Kidney tubule cell (primary cell): ENCODE measurements at places on chromosomes 2 and 18.

- no peak for DNase-seq
These were observed 5.1 kb downstream of the NEUROD1 start for GRCh38 chr2:181675254-181675653.

DNA sequence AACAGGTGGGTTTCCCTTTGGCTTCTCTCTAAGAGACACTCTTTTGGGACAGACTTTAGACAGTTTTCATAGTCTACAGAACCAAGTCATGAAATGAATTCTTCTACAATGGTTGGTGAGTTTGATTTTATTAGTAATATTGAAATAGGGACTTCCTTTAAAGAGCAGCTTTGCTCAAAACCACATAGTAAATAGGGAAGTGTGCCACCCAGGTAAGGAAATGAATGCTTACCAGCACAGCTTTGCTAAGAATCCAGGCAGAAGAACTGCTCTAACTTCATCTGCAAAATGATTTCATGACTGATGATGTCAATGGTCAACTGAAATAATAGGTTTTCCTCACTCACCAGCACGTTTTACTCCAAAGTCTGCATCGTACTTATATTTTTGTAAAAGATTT lies 89.2 kb downstream of the NYAP2 start:
- DNase-seq = peak; percentile 6

DNA sequence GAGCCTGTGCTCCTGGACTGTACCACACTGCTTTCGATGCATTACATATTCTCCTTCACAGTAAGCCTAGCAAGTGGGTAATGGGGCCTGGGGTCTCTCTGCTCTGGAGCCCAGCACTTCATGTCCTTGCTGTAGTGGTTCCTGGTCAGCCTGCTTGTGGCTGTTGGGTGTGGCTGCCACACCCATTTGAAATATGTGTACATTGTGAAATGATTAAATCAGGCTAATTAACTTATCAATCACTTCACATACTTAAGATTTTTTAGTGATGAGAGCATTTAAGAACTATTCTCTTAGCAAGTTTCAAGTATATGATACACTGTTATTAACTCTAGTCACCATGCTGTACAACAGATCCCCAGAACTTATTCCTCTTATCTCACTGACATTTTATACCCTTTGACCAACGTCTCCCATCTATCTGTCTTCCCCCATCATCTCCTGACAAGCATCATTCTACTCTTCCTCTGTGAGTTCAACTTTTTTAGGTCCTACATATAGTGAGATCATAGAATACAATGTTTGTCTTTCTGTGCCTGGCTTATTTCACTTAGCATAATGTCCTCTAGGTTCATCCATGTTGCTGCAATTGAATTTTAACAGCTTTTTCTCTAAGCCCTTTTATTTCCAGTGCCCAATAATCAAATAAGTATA lies 92.1 kb downstream of the LYPD6 start:
- DNase-seq = peak; percentile 76

DNA sequence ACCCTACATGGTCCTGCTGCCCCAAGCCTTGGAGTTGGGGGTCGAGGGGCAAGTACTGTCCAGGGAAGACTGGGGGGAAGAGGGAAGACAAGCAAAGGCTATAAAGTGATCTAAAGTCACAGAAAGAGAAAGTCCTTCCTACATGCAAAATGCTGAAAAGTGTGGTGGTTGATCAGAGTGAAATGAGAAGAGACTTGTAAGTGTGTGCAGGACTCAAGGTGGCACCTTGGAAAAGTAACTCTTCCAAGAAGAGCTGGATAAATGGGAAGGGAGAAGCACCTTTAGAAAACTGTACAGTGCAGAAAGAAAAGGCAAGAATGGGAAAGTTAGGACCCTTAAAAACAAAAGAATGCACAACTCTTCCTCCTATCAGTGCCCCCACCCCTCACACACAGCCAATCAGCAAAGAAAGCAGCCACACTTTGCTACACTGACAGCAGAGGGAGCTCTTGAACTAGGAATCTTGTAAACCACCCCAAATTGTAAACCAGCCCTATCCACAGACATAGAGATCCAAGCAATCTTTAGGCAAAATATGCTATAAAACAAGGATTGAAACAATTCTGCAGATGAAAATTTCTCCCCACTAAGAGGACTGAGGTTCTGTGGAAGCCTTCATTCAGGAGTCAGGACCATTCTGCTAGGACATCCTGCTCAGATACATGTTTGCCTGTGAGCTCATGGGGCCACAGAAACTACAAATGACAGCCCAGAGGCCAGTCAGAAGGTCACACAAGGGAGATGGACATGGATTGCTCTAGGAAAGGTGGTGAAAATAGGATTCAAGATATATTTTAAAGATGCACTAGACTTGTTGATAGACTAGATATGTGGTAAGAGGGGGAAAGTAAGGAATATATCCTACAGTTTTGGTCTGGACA lies 146.4 kb downstream of the FTCDNL1 start:
- peak; percentile 43 for DNase-seq

DNA sequence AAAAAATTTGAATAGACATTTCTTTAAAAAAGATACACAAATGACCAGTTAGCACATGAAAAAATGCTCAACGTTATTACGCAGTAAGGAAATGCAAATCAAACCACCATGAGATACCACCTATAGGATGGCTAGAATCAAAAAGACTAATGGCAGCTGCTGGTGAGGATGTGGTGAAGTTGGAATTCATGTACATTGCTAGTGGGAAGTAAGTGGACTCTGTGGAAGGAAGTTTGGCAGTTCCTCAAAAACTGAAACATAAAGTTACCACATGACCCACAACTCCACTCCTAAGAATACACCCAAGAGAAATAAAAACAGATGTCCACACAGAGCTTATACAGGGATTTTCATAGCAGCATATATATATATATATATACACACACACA lies 51.2 kb downstream of the MBP start:
- no peak for DNase-seq
